T-helper 9 cell (primary cell): ENCODE measurements at places on chromosomes 3 and 15.

GRCh38 chr15:61830536-61831330, 229.5 kb downstream of the VPS13C start:
- no peak for DNase-seq

DNA sequence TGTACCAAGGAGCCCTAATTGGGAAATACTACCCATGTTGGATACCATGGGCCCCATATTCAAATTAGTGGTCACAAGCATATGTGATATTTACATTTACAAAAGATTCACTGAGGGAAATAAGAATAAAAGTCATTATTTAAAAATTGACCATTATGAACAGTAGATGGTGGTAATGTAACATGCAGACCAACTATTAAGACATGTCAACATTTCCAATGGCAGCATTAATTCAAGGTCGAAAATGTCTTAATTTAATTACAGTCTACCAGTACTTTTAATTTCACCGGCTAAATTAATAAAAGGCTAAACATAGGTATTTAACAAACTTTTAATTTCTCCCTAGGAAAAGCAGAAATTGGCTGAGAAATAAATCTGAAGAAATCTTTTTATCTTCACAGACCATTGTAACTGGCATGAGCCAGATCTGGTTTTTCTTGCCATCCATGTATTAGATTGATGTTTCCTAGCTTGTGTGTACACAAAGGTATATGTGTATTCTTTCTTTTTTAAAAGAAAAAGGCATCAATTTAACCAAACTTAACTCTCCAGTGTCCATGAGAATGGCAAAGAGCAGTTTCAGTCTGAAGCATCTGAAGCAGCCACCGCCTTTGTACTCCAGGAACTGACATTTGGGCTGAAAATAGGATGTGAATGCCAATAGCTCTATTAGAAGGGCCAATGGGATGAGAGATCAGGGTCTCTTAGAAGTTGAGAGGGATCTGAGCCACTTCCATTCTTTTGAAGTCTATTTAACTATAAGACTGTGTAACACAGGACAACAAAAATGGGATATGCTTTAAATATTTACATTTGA, 26.6 kb downstream of the NEK11 start:
- no peak for DNase-seq

- no peak for DNase-seq
Measured at GRCh38 chr15:33442449-33442848, 131.7 kb downstream of the RYR3 start.

- DNase-seq, result no peak
Measured at GRCh38 chr15:63186065-63186464, 3.3 kb upstream of the RAB8B start.

DNA sequence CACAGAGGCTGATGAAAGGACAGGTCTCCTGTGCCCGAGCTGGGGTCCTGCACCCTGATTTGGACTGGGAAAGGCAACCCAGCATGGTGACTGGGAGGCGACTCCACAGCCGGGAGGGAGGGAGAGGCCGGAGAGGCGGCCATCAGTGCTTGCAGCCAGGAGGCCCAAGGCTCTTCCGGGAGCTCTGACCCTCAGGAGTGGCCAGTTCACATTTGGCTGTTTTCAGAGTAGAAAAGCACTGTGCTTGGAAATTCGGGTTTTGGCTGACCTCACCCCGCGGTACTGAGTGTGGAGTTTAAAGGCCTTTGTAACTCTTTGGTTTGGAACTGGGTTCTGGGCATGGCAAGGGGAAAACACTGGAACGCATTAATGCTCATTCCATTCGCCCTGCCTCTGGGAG, 31.9 kb downstream of the SMAD6 start:
- DNase-seq, result no peak

DNA sequence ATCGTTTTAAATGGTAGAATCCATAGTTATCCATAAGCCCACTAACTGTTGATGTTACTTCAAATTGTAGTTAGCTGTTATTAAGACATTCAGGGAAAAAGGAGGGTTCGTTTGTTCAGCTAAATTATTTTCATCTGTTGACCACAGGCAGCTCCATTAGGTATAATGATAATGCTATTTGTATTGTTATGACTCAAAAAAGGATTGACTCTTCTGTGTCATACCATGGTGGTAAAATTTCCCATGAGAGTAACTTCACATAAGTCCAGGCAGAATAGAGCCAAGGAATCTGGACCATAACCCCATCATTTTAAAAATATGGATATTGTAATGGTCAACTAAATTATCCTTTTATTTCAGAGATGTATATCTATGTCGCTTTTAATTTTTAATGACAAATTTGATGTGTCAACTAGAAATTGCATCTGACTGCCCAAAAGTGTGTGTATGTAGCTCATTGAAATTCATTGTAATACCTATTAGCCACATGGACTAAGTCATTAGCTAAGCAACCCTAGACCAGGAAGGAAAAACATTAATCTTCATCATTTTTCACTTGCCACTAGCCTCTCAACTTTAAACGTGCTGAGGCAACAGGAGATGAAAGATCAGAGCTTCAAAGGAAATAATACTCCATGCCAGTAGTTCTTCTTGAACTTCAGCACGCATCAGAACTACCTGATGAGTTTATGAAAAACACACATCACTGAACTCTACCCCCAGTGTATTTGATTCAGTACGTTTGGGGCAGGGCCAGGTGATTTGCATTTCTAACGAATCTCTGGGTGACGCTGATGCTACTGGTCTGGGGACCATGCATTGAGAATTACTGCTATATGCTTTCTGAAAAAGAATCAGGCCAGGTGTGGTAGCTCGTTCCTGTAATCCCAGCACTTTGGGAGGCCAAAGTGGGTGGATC, 537.7 kb downstream of the UNC13C start:
- no peak for DNase-seq

DNA sequence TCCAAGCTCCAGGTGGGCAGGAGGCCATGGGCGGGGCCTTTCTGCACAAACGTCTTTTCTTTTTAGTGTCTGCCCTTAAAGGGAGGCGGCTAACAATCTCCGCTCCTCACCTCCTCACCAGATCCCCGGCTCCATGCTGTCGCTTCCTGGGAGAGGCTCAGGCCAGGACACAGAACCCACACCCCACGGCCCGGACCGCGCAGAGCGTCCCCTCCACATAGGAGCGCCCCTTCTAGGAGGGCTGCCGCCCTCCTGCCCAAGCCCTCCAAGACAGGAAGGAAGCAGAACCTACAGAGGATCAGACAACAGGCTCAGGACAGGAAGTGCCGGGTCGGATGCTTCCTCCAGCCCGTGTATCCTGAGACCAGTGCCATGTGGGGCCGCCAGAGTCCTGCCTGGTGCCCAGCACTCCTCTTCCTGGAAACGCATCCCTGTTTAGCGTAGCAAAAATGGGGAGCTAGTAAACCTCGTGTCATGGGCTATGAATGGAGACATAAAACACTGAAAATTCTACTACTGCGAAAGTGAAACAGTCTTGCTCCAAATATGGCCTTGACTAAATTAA, 83.2 kb upstream of the ATP10A start:
- no peak for DNase-seq

- peak; percentile 60 for DNase-seq
Measured at GRCh38 chr3:189132231-189132671, 39.5 kb upstream of the TPRG1 start.

- DNase-seq, result no peak
Measured at GRCh38 chr3:123295171-123295900, 93.6 kb downstream of the SEC22A start.

DNA sequence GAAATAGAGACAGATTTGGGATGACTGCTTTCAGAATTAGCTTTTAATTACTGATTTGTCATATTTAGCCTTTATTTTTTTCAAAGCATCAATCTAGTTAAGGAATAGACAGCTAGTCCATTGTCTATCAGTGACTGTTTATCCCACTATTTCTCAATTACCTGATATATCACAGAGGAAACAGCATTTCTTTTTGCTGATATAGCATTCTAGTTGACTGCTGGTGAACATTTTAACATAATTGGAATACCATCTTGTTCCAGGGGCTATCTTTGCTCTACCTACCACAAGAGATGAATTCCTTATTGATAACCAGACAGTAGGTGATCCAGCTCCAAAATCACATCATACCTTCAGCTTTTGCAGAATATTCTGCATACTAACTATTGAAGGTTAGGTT, 982.7 kb downstream of the SQOR start:
- DNase-seq, result no peak

- DNase-seq, result no peak
Measured at GRCh38 chr15:82143390-82144385, 97.9 kb upstream of the MEX3B start.

DNA sequence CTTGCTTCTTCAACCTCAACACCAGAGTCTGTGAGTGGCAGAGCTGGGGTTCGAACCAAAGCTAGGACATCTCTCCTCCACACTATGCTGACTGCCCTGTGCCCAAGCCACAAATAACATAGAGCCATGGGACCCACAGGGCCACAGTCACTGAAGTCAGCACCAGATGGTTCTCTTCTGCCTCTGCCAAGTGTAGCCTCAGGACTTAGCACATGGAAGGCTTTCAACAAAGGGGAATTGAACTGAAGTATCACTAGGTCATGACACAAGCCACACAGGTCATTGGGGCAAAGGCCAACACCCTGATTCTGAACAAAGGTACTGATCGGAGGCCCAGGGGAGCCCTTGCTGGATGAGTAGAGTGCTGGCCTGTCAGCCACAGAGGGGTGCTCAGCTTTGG, 83.6 kb downstream of the BDH1 start:
- DNase-seq, result no peak

- no peak for DNase-seq
Measured at GRCh38 chr3:16426665-16427064, 86.8 kb downstream of the RFTN1 start.

DNA sequence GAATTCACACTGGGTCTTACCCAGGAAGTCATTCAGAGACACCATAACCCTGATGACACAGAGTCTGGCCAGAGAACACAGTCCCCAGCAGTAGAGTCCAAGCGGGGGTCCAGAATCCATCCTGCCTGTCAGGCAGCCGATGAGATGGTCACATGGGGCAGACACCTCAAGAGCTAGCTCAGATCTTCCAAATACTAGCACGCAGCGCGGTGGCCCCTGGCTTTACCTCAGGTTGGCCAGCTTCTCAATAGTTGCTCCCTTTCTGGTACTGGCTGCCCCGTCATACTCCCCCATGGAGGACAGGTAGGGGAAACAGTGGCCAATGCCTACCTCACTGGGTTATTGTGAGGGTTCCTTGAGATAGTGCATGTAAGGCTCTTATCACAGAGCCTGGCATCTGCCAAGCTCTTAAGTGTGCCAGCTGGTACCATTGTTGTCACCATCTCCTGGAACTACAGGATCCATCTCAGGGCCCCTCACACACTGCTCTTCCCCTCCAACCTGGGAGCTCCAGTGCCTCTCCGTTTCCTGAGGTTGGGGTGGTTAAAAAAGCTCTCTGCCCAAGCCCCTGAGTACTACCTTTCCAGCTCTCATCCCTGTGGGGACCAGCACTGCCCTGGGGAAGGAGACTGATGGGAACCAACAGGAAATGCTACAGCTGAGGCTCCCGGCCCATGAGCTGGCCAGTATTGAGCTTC, 3.5 kb upstream of the SLC28A1 start:
- no peak for DNase-seq

GRCh38 chr3:180329187-180329586, 272.8 kb upstream of the TTC14 start:
- no peak for DNase-seq

GRCh38 chr3:145939431-145939830, 221.6 kb downstream of the PLOD2 start:
- DNase-seq, result no peak

DNA sequence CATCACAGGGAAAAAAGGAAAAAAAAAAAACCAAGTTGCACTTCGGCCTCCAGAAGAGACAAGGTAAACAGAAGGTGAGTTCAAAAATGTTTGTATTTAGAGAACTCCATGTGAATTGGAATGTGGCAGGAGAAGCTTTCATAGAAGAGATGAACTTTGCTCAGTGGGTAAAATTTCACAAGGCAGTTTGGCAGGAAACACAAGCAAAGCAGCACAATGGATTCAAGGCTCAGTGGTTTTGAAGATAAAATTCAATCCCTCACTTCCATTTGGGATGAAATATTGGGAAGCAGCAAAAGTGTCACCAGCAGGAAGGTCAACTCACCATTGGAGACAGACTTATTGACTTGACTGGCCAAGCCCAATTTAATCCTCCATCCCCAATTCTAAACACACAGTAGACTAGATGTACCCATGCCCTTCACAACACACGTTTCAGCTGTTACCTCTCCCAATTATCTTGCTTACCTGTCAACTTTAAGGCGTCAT, 256.7 kb upstream of the ICE2 start:
- no peak for DNase-seq

DNA sequence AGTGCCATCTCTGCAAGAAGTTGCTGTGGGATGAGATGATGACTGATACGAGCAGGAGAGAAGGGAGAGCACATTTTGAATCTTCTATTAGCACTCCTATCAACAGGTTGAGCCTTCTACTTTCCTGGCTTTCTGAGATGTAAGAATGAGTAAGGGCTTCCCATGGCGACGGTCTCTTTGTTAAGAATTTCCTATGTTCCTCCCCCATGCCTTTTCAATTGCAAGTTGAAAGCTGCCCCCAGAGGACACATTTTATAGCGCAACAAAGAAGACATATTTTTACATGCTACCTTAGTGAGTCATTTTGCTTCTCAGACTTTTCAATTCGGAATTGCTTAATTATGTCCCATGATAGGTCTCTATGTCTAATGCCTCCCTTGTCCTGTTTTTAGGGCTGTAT, 71.3 kb upstream of the LRTM1 start:
- DNase-seq, result no peak

DNA sequence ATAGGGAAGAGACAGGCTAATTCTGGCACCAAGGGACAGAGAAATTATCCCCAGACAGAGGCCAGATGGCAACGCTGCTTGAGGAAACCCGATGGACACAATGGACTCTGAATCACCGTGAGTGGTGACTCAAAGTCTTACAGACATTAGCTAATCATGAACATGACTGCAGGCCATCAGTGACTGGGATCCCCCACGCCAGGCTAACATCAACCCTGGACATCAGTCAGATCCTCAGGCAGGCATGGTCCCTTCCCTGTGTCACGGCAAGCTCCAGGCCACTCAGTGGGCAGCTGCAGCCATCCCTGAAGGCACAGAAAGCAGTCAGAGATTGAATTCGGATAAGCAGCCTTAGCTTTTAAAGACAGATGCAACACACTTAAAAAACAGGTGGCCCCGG, 23.8 kb upstream of the OXTR start:
- no peak for DNase-seq

GRCh38 chr3:45890405-45890804, 4.1 kb downstream of the CCR9 start:
- DNase-seq, result no peak

GRCh38 chr3:149277331-149277813, 55.7 kb upstream of the CP start:
- DNase-seq, result no peak

- DNase-seq, result peak; percentile 16
Measured at GRCh38 chr3:171809861-171810628, at the start of gene PLD1. Gene PLD1, minus strand, starts transcription at chr3:171810483. Its CDS starts 72,432 bp downstream, at chr3:171738051.
